ENCODE measurements at places on chromosomes 11 and 22.
A peak's percentile ranks its signal among the peaks of the same experiment; 100 is the strongest.

- DNase-seq, result no peak
Observed at GRCh38 chr11:71263386-71263785, 11.0 kb upstream of the SHANK2 start.

- no peak for DNase-seq
Observed at GRCh38 chr11:131481971-131482370, 111.6 kb downstream of the NTM start.

DNA sequence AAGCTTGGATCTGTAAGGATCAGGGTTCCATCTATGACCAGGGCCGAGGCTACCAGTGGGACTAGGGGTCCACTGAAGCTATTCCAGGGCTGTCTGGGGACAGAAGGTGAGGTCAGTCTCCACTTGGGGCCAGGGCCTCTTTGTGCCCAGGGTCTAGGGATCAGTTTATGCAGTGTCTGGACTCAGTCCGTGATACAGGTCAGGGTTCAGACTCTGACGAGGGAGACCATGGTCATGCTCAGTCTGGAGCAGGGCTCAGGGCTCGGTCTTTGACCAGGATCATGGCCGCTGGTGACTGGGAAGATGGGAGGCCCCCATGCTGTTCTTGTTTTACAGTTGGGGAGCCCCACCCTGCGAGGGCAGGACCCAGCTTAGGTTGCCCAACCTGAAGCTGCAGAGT is 11.8 kb downstream of the TSSC4 start:
- no peak for DNase-seq

DNA sequence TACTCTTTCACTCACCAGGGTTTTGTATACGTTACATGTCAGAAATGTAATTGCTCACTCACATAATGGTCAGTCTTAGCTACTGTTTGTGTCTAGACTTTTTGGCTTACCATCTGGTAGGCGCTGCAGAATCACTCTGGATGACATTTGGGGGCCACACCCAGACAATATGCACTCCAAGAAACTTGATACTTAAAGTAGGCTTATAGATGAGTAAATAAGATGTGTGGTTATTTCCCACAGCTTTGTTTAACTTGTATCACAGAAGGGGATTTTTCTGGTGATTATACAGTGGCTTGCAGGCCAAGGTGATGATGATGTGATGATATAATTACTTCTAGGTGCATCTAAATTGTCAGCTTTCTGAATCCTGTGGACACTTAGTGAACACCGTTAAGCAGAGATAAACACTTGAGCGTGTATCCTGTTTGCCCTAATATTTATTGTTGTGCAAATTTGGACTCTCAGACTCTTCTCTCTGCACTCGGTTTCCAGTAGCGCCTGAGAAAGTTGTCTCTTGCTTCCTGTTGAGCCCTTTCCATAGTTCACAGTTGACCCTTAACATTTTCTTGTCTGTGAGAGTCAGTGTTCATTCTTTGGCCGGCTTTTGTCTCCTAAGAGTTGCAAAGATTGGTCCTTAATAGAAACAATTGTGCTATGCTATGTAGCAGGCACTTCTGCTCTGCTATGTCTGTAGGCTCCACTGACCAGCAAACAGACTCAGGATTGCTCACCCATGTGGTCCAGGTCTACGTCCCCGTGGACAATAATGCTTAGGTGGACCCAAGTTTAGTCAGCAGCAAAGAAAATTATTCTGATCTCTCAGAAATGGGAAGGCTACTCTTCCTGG is 89.3 kb downstream of the PRR5L start:
- DNase-seq, result peak; percentile 78

DNA sequence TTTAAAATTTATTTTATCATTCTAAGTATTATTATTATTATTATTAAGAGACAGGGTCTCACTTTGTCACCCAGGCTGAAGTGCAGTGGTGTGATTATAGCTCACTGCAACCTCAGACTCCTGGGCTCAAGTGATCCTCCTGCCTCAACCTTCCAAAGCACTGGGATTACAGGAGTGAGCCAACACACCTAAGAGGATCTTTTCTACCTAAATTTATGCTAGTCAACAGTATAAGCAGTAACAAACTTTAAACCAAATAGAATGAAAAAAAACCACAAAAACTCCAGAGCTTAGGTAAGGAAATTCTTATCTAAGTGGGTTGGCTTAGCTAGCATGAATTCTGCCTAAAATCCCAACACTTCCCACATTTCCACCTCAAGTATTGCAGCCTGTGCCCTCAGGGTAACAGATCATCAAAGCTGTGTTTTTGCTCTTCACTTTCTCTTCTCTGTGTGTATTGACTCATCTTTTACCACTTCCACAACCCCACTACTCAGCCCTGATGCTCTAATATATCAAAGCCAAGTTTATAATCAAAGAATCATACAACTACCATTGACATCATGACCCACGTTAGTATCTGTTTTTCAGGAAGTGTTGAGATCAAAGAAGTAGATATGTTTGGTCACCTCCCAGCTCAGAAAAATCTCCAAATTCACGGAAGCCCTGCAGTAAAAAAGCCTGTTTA is 93.7 kb upstream of the SPON1 start:
- peak; percentile 68 for DNase-seq

DNA sequence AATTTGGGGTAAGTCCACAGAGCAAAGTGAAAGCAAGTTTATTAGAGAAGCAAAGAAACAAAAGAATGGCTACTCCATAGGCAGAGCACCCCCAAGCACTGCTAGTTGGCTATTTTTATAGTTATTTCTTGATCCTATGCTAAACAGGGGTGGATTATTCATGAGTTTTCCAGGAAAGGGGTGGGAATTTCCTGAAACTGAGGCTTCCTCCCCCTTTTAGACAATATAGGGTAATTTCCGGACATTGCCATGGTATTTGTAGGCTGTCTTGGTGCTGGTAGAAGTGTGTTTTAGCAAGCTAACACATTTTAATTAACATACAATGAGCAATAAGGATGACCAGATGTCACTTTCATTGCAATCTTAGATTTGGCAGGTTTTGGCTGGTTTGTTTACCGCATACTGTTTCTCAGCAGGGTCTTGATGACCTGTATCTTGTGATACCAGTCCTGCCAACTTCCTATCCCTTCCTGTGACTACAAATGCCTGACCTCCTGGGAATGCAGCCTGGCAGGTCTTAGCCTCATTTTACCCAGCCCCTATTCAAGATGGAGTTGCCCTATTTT is 937 bp upstream of the C1QTNF6 start:
- peak; percentile 47 for DNase-seq

DNA sequence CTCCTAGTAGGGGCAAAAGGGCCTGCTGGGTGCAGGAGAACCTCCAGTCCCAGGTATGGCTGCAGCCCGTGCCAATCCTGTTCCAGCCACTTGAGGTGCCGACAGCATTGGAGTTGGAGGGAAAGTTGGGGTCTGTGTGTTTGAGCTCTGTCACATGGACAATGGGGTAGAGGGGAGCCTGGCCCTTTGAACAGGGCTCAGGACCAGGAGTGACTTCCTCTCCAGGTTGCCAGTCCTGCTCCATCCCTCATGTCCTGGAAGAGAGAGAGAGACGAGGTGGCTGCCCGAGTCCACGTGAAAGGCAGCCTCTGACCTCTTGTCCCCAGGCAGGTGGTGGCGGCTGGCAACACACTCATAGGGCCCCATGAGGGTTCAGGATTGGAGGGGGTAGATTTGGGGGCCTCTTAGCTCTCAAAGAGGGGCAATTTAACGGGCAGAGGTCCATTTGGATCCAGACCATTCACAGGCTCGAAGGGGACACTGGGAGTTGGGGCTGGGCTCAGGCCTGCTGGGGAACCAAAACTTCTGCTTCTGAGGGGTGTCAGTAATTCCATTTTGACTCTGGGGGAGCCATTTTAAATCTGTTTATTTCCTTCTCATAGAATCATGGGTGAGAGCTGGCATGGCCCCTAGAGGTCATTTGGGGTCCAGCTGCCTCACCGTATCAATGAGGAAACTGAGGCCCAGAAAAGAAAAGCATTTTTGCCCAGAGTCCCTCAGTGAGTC is 4.1 kb downstream of the ADORA2A start:
- DNase-seq, result no peak

DNA sequence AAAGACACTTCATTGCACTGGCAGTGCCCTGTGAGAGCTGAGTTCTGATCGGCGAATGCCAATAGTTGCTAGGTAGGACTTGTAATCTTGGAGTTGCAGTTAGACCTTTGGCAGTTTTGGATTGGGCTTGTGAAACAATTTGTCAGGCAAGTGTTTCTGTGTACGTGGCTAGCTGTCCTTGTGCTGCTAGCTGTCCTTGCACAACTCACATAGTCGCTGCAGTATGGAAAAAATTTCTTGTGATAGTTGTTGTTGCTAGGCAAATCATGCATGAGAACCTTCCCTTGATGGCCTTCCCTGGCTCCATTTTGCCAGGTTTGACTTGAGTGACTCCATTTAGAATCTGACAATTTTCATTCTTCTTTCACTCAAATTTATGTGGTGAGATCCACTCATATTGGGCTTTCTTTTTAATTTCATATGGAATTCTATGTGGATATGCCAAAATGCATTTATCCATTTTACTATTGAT is 140.7 kb downstream of the APIP start:
- DNase-seq, result no peak

- DNase-seq, result no peak
Observed at GRCh38 chr11:20610825-20611224, 11.4 kb downstream of the SLC6A5 start.

- DNase-seq, result no peak
Observed at GRCh38 chr22:49403102-49403501, 424.6 kb downstream of the BRD1 start.

All from CD4-positive, alpha-beta T cell treated with Interleukin-2 at 100 ng/mL for 4 hours (primary cell).